ENCODE measurements at places on chromosomes 5 and 9.
A peak's percentile ranks its signal among the peaks of the same experiment; 100 is the strongest.

DNA sequence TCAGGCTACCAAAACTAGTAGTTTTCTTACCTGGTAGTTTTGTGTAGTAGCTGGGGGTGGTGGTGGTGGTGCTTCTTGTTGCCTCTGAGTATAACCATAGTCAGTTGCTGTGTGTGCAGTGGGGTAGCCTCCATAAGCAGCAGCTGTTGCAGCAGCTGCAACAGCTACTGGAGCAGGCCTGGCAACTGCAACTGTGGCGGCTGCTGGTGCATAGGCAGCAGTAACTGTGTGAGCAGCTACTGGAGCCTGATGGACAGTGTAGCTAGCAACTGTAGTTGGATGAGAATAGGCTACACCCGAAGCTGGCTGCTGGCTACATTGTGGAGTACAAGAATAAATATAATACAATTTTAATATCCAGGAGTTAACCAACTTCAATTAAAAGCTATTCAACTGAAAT lies 24.7 kb downstream of the ZFR start:
- H3K36me3 ChIP-seq, result no peaks in the 10 kb centered on the region
- H3K4me1 ChIP-seq, result peaks cover 42% of the 10 kb centered on the region
- DNase-seq, result no peak
- no peak overlapping the region for H3K27ac ChIP-seq

- H3K27me3 ChIP-seq, result no peaks in the 10 kb centered on the region
- H3K36me3 ChIP-seq, result no peaks in the 10 kb centered on the region
- no peak overlapping the region for H3K4me3 ChIP-seq
- DNase-seq, result no peak
These were observed 94.7 kb upstream of the ANKRD55 start for GRCh38 chr5:56327809-56328208.

DNA sequence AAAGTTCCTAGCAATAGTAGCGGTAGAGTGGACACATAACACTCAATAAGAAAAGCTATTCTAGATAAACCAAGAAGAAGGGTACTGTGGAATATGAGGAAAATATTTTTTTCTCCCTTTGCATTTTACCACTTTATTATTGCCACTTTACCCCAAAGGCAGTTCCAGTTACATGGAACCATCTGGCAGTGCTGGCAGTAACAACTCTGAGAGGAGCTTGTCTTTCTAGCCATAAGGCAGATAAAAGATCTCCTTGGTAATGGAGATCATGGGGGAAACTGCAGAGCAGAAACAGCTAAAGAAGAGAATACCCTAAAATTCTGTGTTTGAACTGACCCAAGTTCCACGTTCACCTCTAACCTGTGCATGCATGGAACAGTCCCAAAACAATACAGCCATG lies 38.5 kb downstream of the UBTD2 start:
- no peak for DNase-seq
- H3K4me1 ChIP-seq, result no peaks in the 10 kb centered on the region
- H3K36me3 ChIP-seq, result no peaks in the 10 kb centered on the region
- no peak overlapping the region for H3K27ac ChIP-seq
- H3K27me3 ChIP-seq, result no peaks in the 10 kb centered on the region

DNA sequence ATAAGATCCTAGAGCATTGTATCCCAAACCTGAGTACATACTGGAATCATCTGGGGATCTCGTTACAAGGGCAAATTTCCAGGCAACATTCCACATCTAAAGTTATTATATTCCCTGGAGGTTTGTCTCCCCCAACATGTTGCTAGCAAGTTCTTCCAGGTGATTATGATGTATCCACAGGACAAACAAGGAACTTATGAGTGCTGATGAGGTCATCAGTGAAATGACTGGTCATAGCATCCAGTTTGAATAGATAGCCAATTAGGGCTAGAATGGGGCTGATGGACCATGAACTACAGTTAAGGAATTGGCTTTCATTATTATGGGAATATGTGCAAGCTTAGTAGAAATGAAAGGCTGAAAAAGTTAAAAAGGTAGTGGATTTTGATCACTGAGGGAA lies 115.2 kb downstream of the CWC27 start:
- no peaks in the 10 kb centered on the region for H3K27me3 ChIP-seq
- H3K27ac ChIP-seq, result no peak overlapping the region
- no peak overlapping the region for H3K4me3 ChIP-seq
- no peaks in the 10 kb centered on the region for H3K36me3 ChIP-seq
- no peak for DNase-seq

- no peaks in the 10 kb centered on the region for H3K27me3 ChIP-seq
- no peaks in the 10 kb centered on the region for H3K36me3 ChIP-seq
- DNase-seq, result no peak
- no peak overlapping the region for H3K27ac ChIP-seq
- no peak overlapping the region for H3K4me3 ChIP-seq
These were observed 133.3 kb upstream of the C6 start for GRCh38 chr5:41346609-41347008.

DNA sequence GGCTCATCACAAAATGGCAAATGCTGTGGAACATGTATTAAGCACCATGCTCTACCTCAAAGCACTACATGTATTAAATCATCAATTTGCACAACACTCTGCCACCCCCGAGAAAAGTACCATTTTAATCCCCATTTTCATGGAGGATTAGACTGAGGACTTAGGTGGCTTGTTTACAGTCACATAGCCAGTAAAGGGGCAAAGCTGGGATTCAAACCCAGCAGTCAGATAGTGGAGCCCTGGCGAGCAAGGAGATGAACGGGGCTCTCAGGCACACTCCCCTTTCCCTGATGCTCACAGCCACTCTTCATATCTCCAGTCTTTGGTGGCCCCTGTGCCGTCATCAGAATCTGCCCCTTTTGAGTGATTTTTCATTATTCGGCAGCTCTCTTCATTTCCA lies 262.9 kb downstream of the DIRAS2 start:
- no peaks in the 10 kb centered on the region for H3K36me3 ChIP-seq
- no peak overlapping the region for H3K27ac ChIP-seq
- no peaks in the 10 kb centered on the region for H3K4me1 ChIP-seq
- no peak for DNase-seq
- H3K4me3 ChIP-seq, result no peak overlapping the region

GRCh38 chr5:66669862-66670195 lies 73.6 kb downstream of the MAST4 start:
- no peak overlapping the region for H3K27ac ChIP-seq
- H3K4me3 ChIP-seq, result no peak overlapping the region
- no peaks in the 10 kb centered on the region for H3K4me1 ChIP-seq
- H3K27me3 ChIP-seq, result no peaks in the 10 kb centered on the region
- H3K36me3 ChIP-seq, result no peaks in the 10 kb centered on the region

GRCh38 chr5:127985811-127986325 lies 97.7 kb upstream of the SLC12A2 start:
- no peak overlapping the region for H3K4me3 ChIP-seq
- H3K36me3 ChIP-seq, result no peaks in the 10 kb centered on the region
- H3K27ac ChIP-seq, result no peak overlapping the region
- no peak for DNase-seq
- no peaks in the 10 kb centered on the region for H3K4me1 ChIP-seq

DNA sequence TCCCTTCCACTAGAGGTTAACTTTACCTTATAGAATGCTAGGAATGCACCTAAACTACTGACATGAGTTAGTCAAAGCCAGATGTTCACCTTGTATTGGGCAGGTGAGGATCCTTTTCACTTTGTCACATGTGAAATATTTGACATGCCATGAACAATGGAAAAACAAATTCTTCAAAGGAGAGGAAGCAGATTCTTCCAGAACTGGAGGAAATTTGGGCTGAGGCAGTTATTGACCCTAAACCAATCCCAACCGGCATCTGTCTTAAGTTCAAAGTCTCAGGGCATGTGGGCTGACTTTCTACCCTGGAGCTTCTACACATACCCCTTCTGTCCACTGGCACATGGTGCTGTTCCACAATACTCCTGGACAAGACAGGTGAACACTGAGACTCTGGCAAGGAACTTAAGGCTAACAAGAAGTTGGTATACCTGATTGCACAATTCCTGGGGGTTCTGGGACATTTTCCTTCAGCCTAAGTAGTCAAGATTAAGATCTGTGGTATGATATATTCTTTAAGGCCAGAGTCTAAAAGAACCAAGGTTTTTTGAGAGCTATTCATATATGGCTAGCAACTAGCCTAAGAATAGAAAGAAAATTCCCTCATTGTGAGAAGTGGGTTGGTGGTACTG lies 2.6 kb downstream of the VLDLR start:
- no peak overlapping the region for H3K4me3 ChIP-seq
- no peak overlapping the region for H3K27ac ChIP-seq
- H3K4me1 ChIP-seq, result peaks cover 14% of the 10 kb centered on the region
- H3K36me3 ChIP-seq, result no peaks in the 10 kb centered on the region

- H3K36me3 ChIP-seq, result no peaks in the 10 kb centered on the region
- H3K4me1 ChIP-seq, result no peaks in the 10 kb centered on the region
- H3K4me3 ChIP-seq, result no peak overlapping the region
- no peak for DNase-seq
- no peaks in the 10 kb centered on the region for H3K27me3 ChIP-seq
These were observed 51.7 kb upstream of the RIC1 start for GRCh38 chr9:5577225-5577624.

GRCh38 chr5:108508979-108509378 lies 127.1 kb upstream of the FBXL17 start:
- no peaks in the 10 kb centered on the region for H3K36me3 ChIP-seq
- no peak for DNase-seq
- no peaks in the 10 kb centered on the region for H3K4me1 ChIP-seq
- H3K27ac ChIP-seq, result no peak overlapping the region
- no peaks in the 10 kb centered on the region for H3K27me3 ChIP-seq

- no peaks in the 10 kb centered on the region for H3K36me3 ChIP-seq
- no peak overlapping the region for H3K4me3 ChIP-seq
- no peak overlapping the region for H3K27ac ChIP-seq
These were observed 2.0 kb upstream of the CDC14B start for GRCh38 chr9:96621618-96622017.

GRCh38 chr5:153901449-153901848 lies 137.3 kb downstream of the FAM114A2 start:
- no peak for DNase-seq
- H3K4me3 ChIP-seq, result no peak overlapping the region
- H3K27me3 ChIP-seq, result no peaks in the 10 kb centered on the region
- H3K4me1 ChIP-seq, result no peaks in the 10 kb centered on the region
- no peaks in the 10 kb centered on the region for H3K36me3 ChIP-seq
- no peak overlapping the region for H3K27ac ChIP-seq

DNA sequence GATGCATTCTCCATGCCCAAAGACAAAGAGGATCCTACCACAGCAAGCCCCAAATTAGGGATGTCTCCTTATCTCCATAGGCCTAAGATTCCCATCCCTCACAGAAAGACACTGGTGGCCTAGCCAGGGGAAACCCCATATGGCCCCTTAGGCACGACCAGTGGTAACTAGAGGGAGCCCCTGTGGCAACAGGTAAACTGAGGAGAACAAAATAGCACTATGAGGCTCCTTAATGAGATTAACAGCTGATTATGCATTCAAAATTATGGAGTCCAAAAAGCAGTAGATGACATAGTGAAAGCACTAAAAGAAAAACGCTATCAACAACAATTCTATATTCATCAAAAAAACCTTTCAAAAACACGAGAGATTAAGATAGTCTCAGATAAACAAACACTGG lies 234.0 kb downstream of the DIRAS2 start:
- DNase-seq, result no peak
- no peaks in the 10 kb centered on the region for H3K4me1 ChIP-seq
- H3K27ac ChIP-seq, result no peak overlapping the region
- H3K27me3 ChIP-seq, result no peaks in the 10 kb centered on the region

- no peaks in the 10 kb centered on the region for H3K4me1 ChIP-seq
- no peaks in the 10 kb centered on the region for H3K36me3 ChIP-seq
- DNase-seq, result no peak
- H3K27ac ChIP-seq, result no peak overlapping the region
These were observed 433.4 kb downstream of the DTWD2 start for GRCh38 chr5:118554981-118555380.

DNA sequence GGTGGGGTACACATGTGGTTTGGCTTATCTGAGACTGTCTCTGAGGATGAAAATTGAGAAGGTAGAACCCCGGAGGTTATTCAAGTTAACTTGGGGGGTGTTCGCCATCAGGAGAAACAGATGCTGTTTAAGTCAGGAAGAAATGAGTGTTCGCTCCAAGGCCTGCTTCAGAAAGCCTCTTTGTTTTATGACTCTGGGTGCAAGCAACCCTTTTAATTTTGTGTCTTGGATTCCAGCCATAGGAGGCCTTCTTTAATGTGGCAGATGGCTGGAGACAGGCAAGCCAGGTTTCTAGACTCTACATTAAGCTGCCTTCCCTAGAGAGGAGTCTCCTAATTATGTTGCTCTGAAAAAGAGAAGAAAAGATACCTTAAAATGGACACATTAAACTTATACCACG lies 4.2 kb upstream of the SMAD5 start:
- no peak overlapping the region for H3K4me3 ChIP-seq
- H3K27me3 ChIP-seq, result no peaks in the 10 kb centered on the region
- no peak for DNase-seq
- H3K36me3 ChIP-seq, result no peaks in the 10 kb centered on the region

GRCh38 chr9:75666856-75667554 lies 223.5 kb upstream of the PCSK5 start:
- no peak overlapping the region for H3K27ac ChIP-seq
- H3K4me1 ChIP-seq, result no peaks in the 10 kb centered on the region
- no peak for DNase-seq
- H3K4me3 ChIP-seq, result no peak overlapping the region
- no peaks in the 10 kb centered on the region for H3K27me3 ChIP-seq

GRCh38 chr9:4852419-4852818 lies 59.7 kb downstream of the RCL1 start:
- peaks cover 15% of the 10 kb centered on the region for H3K36me3 ChIP-seq
- no peak overlapping the region for H3K27ac ChIP-seq
- peaks cover 14% of the 10 kb centered on the region for H3K4me1 ChIP-seq
- no peak overlapping the region for H3K4me3 ChIP-seq
- no peak for DNase-seq

GRCh38 chr5:33408816-33409215 lies 31.9 kb upstream of the TARS1 start:
- H3K36me3 ChIP-seq, result no peaks in the 10 kb centered on the region
- H3K4me1 ChIP-seq, result no peaks in the 10 kb centered on the region
- H3K27me3 ChIP-seq, result no peaks in the 10 kb centered on the region
- no peak for DNase-seq
- H3K27ac ChIP-seq, result peak overlapping the region; percentile 3

- peaks cover 11% of the 10 kb centered on the region for H3K4me1 ChIP-seq
- H3K27me3 ChIP-seq, result no peaks in the 10 kb centered on the region
- H3K4me3 ChIP-seq, result no peak overlapping the region
- no peak for DNase-seq
These were observed 17.0 kb upstream of the ARHGAP26 start for GRCh38 chr5:142753116-142753631.

DNA sequence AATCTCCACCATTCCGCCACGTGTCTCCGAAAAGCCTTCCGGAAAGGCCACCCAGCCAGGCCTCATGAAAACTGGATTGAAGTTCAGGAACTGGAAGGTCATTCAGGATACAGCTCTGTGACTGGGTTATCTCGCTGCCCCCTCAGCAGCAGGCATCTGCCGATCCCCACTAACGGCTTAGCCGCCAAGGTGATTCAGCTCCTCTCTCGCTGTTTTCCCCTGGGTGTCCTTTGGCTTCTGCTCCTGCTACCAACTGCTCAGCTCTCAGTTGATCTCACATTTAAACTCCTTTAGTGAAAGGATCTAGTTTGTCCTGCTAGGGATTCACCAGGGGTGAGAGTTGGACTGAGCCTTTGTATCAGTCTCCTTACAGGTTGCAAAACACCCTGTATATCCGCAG lies 2.2 kb upstream of the GDNF start:
- DNase-seq, result no peak
- no peaks in the 10 kb centered on the region for H3K36me3 ChIP-seq
- H3K4me3 ChIP-seq, result no peak overlapping the region
- no peak overlapping the region for H3K27ac ChIP-seq
- peaks cover 15% of the 10 kb centered on the region for H3K27me3 ChIP-seq

Measured in vagina (tissue), 2 donors.